Stimulated activated effector memory CD8-positive, alpha-beta T cell treated with anti-CD3 and anti-CD28 coated beads, Interleukin-12 subunit alpha, Interleukin-12 subunit beta, amount 100 ng/mL, for 72 hours (primary cell): ENCODE measurements at places on chromosomes 11 and 22.

- DNase-seq, result no peak
Observed at GRCh38 chr22:48535868-48536540, 1291.7 kb downstream of the BRD1 start.

DNA sequence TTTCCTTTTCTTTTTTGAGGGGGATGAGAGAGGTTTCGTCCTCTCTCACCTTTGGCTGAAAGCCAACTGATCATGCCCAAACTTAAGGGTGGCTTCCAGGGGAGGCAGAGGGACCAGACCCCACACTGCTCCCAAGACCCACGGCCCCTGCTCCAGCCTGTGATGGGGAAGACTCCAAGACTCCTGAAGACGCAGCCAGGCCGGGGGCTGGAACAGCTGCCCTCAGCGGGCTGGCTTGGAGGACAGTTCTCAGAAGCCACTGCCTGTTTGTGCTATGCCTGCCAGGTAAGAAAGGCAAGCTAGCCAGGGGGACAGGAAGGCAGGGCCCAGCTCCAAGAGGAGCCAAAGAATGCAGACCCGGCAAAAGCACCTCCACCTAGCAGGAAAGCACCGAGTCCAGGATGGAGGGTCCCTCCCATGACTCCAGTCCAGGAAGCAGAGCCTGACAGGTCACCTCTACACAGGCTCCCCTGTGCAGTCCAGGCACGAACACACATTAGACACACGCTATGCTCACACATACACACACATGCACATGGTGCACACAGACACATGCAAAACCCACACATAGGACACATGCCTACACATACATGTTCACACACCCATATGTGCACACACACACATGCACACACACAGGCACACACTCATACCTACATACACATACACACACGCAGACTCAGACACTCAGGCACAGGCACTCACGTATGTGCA lies 31.3 kb downstream of the GNB1L start:
- no peak for DNase-seq

DNA sequence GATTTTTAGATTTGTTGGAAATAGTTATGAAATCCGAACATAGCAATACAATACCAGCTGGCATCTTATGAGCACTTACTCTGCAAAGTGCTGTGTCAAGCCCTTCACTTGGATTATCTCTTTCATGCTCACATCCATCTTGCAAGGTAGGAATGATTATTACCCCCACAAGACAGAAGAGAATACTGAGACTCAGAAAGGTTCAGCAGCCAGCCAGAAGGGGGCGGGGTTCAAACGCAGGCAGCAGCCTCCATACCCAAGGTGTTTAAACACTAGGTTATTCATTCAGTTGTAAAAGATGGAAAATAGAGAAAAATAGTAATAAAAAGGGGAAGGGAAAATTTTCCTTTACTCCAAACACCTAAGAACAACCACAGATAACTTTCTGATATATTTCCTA lies 158.5 kb downstream of the CCDC34 start:
- DNase-seq, result no peak

DNA sequence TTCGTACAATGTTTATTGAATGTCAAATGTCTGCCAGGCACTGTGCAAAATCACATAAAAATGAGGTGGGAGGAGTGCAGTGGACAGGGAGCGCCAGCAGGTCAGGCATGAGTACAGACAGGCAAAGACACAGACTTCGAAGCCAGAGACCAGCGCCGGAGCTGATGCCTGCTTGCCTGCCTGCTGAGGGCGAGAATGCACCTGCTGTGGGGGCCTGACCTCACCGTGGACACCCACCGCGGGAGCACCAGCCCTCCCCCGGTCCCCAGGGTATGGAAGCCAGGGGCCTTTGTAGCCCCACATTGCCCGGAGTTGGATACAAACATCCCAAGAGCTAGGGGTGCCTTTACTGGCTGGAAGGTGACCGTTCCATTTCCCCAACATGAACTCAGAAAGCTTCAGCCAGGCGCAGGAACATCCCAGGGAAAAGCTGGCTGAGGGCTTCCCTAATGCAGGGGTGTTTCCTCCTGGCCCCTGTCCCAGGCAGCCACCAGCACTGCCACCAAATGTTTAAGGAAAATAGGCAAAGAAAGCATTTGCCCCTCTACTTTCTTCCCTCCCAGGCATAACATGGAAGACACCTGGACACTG lies 17.9 kb downstream of the IFITM10 start:
- no peak for DNase-seq

DNA sequence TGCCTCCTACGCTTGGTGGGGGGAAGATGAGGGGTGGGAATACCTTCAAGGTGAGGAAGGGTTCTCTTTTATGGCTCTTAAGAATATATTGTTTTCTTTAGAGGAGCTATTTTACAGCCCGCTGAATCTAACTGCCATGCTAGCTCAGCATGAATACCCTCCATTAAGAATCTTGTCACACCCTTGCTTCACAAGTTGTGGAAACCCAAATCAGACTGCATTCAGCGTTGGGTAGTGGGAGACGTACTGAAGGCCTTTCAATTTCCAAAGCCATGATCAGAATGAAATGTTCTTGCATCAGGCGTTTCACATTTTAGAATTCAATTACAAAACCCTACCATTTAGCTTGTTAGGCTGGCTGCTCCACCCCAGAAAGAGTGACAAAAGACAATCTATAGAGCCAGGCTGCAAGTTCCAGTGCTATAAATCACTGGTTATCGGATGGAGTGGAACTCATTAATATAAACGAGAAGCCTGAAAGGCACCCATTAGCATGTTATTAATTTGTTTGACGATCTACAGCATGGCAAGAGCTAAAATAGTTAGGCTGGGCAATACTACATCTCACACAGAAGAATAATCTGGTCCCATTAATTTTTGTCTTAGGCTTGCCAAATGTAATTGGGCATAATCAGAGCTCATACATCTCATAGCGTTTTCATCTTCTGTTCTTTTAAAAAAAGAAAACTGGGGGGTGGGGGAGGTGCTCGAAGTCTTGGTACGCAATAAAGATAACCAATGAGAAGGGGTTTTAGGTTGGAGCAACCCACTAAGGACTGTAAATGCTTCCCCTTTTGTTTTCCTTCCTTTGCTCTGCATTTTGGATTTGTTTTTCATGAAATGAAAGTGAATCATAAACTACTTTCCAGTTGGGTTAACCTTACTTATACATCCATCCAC lies 57.5 kb downstream of the ABTB2 start:
- no peak for DNase-seq

- DNase-seq, result no peak
Observed at GRCh38 chr11:129702410-129703398, 112.9 kb upstream of the TMEM45B start.

GRCh38 chr11:20208622-20209111 lies 48.4 kb upstream of the DBX1 start:
- DNase-seq, result no peak

DNA sequence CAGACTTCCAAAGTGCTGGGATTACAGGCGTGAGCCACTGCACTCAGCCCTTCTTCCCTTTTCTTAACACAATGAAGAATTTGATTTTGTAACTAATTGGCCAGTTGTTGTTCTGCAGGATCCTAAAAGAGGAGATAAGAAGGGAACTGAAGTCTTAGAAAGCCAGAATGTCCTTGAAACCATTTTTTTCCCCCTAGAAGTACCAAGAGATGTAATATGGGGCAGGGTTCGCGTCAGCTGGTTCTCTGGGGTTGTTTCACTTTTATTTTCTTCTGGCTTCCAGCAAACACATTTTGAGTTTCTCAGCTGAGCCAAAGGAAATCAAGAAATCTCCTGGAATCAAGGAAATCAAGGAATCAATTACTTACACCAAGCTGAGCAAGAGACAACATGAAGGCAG lies 7.6 kb upstream of the NUCB2 start:
- no peak for DNase-seq

DNA sequence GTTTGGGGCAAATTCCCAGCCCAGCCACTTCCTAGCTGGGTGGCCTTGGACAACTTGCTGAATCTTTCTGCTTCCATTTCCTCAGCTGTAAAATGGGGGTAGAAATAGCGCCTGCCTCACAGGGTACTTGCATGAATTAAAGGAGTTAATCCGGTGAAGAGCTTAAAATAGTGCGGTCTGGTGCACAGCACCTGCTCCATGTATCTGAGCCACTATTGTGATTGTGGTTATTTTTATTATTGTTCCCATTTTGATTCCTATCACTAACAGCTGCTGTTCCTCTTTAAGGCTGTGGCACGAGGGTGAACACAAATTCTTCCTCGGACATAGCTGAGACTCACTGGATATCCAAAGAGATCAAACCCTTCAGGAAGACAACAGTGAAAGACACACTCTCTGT lies 46.9 kb upstream of the TP53I11 start:
- DNase-seq, result no peak

- DNase-seq, result peak; percentile 39
Observed at GRCh38 chr11:93740730-93741093, 583 bp downstream of the TAF1D start.

GRCh38 chr11:113668255-113668654 lies 37.9 kb downstream of the TMPRSS5 start:
- no peak for DNase-seq

DNA sequence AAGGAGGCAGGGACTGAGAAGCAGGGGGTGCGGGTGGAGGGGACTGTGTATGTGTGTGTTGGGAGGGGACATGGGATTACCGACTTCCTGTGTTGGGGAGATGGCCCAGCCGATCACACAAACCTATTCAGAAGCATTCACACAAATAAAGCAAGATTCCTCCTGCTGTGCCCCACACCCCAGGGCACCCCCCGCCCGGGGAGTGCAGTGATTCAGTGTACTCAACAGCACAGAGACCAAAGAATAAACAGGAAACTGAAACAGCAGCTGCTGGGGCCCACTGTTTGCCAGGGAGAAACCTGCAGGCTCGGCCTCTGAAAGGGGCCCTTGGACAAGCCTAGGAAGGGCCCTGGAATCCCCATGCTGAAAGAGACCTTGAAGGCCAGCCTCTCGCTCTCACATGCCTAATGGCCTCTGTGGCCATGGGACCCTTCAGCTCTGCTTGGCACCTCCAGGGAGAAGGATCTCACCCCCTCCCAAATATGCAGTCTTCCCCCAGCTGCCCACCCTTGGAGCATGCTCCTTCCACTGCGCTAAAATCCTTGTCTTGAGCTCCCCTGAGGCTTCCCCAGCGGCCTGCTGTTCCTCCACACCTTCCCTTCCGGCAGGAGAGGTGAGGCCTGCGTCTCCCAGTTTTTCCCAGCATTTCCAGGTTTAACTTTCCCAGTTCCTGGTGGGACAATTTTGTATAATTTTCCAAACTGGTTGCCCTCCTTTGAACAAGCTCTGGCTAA lies 72.9 kb downstream of the CSNK2A3 start:
- DNase-seq, result no peak

GRCh38 chr11:132028380-132029240 lies 658.2 kb downstream of the NTM start:
- DNase-seq, result no peak

- DNase-seq, result no peak
Observed at GRCh38 chr11:111285189-111286091, 12.9 kb upstream of the POU2AF3 start.

- no peak for DNase-seq
Observed at GRCh38 chr11:128052912-128053641, 534.3 kb downstream of the ETS1 start.

DNA sequence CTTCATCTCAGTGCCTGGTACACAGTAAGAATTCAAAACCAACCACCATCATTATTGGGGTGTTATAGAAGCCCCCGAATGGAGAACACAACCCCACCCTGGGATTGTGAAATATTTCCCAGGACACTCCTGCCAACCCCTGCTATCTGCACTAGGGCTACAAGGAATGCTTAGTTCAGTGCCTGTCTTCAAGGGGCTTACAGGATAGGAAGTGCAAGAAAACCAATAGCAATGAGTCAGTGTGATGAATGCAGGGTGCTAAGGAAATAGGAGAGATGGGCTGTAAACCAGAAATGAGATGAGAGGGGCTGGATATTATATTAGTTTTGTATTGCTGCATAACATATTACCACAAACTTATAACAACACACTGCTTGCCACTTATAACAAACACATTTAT lies 965 bp upstream of the ASCC2 start:
- DNase-seq, result no peak

DNA sequence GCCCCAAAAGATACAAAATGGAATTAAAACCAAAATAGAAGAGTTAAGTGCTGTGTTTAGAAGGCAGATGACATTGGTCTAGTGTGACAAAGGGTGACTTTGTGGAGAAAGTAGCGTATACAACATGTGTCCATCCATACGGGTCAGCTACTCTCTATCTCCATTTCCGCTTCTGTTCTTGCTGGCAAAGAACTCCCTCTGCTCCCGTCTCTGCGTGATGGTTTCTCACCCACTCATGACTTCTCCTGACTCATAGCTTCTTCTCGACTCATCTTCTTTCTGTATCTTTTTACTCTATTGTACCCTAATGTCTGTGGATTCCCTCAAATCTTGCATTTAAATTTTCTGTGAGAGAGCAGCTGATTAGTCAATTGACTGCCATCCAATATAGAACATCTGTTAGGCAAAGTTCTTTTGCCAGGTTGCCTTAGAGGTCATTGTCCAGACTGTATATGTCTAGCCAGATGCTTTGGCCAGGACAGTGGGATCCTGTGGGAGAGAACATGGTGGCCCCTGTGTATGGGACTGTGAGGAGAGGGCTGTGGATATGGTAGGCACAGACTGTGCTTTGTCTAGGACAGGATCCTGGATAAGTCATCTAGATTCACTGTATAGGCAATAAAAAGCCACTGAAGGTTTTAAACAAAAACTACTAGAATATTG lies 28.4 kb downstream of the MMP13 start:
- no peak for DNase-seq

GRCh38 chr11:44128729-44129128 lies 33.3 kb downstream of the EXT2 start:
- no peak for DNase-seq

GRCh38 chr22:46726066-46726985 lies 11.7 kb downstream of the CERK start:
- DNase-seq, result no peak

GRCh38 chr11:130624971-130625544 lies 176.6 kb downstream of the ADAMTS15 start:
- DNase-seq, result no peak
